ENCODE measurements at places on chromosomes 5 and 9. TPM values are rescaled to one million over a fixed set of nuclear protein-coding genes. Genes with fewer than 3 reads are reported as not detected.

Gene C9orf153
- 0.62 TPM for total RNA-seq

GRCh38 chr5:133290669-133291240 lies 238.9 kb downstream of the HSPA4 start:
- DNase-seq = no peak

- DNase-seq = no peak
These were observed 76.0 kb downstream of the CEMIP2 start for GRCh38 chr9:71692337-71692736.

DNA sequence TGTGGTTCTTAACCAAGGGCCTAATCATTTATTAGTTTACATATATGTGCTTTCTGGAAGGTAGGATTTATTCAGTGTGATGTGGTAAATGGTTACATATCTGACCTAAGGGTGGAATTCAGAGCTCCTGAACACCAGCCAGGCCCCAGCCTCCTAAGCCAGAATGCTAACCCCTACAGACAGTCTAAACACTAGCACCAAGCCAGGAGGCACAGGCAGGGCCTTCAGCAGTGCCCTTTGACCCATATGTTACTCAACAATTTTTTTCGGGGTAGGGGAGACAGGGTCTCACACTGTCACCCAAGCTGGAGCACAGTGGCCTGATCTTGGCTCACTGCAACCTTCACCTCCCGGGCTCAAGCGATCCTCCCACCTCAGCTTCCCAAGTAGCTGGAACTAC lies 40.3 kb downstream of the PRKACG start:
- no peak for DNase-seq

Gene NIM1K
- total RNA-seq = 9.0 TPM

Gene CORO2A
- 5.1 TPM for total RNA-seq

- no peak for DNase-seq
These were observed 12.4 kb downstream of the NACC2 start for GRCh38 chr9:136082496-136083361.

DNA sequence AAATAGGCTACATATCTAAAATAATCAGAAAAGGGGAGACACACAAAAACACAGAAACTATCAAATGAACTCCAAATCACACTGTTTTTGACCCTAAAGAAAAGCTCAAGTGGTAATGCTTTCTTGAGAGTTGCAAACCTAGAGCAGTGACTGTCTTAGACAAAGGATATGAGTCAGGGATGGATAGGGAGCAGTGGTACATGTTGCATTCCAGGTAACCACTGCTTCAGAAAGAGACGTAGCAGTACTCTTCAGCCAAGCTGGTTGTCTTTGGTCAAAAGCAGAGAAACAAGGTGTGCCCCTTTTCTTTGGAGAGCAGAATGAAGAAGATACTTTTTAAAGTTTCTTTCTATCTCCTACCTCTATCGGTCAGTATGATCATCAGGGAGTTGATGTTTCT lies 1003.6 kb downstream of the CDH9 start:
- no peak for DNase-seq

- no peak for DNase-seq
These were observed 275.0 kb downstream of the PLK2 start for GRCh38 chr5:58184910-58185309.

DNA sequence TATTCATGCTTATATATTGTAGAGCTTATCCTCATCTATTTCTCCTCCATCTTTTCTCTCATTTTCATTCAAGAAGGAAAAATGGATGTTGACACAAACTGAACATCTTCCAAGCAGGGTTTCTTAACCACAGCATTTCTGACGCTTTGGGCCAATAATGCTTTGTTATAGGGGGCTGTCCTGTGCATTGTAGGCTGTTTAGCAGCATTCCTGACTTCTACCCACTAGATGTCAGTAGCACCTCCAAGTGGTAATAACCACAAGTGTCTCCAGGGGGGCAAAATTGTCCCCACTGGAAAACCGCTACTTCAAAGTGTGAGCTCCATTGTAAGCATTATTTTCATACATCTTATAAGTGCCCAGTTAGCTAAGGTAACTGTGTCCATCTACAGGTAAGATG lies 2.6 kb upstream of the TXNDC8 start:
- no peak for DNase-seq

DNA sequence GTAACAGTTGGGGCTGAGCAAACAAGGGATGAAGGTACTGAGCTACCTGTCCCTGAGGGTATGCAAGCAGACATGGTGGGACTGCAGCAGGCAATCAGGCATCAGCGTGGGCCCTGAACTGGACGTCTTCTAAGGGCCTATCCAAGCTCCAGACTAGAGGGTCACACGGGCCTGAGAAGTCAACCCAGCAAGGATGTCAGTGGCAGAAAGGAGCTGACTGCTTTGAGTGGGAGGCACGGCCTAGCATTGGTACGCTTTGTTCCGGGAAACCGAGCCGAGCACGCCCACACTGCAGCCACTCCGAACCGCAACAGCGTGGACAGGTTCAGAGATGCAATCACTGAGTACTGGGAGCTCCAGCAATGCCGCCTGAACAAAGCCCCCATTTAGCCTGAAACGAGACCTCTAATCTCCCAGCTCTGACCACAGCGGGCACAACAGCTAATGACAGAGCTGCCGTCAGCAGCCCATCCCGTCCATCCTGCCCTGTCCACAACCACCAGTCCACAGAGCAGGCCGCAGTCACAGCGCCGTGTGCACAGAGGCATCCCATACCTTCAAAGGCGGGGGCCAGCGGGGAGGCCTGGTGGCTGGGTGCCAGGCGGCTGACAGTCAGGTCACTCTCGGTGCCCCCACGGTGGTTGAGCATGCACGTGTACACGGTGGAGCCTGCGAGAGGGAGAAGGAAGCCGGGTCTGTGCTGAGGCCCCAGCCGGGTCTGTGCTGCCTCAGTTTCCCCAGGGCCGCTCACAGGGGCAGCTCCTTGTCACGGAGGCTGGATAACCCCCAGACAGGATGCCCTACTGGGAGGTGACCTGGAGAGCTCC lies 44.2 kb downstream of the SARDH start:
- DNase-seq = peak; percentile 41

- DNase-seq = no peak
These were observed 134.7 kb downstream of the GADD45G start for GRCh38 chr9:89739511-89739910.

Gene ARL14EPL
- not detected for total RNA-seq

- no peak for DNase-seq
These were observed 6.6 kb downstream of the LHX2 start for GRCh38 chr9:124017929-124018729.

DNA sequence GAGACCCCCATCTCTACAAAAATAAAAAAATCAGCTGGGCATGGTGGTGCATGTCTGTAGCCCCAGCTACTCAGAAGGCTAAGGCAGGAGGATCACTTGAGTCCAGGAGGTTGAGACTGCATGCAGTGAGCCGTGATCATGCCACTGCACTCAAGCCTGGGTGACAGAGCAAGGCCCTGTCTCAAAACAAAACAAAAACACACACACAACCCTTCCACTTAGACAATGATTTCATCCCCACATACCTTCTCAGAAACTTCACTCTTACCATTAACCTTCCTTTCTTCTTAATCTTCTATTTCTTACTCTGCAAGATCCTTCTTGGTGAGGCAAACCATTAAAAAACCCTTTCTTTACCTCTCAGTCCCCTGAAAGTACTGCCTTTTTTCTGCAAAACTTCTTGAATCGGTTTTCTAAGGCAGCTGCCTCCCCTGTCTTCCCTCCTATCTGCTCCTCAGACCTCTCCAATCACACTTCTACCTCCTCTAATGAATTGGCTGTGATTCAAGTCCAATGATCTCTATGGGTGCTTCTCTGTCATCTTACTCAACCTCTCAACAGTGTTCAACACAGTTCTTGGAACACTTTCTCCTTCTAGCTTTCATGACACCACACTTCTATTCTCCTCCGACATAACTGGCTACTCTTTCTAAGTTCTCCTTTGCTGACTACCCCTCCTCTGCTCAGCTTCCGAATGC lies 47.3 kb downstream of the PFDN1 start:
- DNase-seq = no peak

DNA sequence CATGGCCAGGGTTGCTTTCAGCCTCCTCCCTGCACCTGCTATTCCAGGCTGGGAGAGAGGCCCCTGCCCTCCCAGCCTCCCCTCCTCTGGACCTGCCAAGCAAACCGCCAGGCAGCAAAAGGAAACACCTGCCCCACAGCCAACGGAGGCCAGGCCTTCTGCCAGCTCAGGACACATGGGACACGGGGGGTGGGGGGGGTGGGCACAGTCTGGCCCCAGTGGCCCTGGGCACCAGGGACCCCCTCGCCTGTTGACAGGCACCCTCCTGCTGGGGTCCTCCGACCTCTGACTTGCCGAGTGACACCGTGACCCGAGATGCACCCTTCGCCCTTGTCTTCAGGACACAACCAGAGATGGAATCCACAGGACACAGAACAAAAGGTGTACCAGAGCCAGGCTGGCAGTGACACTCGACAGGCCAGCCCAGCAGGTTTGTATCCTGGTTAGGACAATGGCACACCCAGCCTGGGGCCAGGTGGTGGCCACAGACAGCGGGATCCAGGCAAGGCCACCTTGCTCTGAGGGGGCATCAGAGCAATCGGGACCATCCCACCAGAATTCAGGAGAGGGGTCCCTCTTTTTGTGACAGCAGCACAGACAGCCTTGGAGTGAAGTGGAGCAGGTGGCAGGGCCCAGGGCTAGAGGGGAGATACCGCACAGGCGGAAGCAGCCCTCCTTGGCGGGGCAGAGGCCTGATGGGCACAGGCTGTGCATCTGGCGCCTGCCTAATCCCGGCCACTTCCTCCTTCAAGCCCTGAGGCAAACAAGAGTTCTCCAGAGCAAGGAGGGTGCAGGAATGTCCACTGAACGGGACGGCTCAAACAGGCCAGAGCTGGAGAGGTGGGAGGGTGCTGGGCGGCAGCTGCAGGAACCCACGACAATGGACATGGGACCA lies 1.3 kb upstream of the TMEM210 start:
- DNase-seq = no peak

Gene GRXCR2
- total RNA-seq = not detected

DNA sequence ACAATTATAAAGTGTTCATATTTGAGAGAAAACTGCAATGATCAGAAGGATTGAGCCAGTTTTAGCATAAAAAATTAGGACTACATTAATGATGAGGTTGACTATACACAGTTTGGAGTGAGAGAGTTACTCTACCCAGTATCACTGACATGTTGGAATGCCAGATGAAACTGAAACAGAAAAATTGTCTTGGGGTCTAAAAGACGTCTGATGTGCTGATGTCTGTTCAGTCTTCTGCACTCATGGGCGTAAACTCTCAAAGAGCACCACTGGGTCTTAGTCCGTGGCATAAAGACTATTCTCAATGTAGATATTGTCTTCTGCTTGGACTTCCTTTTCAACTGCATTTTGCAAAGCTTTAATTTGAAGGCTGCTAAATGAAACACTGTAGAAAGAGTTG lies 29.5 kb downstream of the HAVCR1 start:
- DNase-seq = no peak

- no peak for DNase-seq
These were observed 86.3 kb downstream of the NLN start for GRCh38 chr5:65808251-65808741.

DNA sequence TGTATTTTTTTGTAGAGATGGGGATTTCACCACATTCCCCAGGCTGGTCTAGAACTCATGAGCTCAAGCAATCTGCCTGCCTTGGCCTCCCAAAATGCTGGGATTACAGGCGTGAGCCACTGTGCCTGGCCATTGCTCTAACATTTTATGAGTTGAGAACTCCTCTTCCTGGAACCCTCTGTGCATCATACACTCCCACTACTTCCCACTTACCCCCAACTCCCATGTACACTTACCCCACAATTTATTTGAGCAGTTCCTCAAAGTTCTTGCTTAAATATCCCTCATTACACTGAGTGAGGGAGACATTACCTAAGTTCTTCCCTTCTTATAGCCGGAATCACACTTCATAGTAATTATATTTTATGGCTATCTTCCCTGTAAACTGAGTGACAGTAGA lies 42.9 kb upstream of the GALNT10 start:
- DNase-seq = no peak

DNA sequence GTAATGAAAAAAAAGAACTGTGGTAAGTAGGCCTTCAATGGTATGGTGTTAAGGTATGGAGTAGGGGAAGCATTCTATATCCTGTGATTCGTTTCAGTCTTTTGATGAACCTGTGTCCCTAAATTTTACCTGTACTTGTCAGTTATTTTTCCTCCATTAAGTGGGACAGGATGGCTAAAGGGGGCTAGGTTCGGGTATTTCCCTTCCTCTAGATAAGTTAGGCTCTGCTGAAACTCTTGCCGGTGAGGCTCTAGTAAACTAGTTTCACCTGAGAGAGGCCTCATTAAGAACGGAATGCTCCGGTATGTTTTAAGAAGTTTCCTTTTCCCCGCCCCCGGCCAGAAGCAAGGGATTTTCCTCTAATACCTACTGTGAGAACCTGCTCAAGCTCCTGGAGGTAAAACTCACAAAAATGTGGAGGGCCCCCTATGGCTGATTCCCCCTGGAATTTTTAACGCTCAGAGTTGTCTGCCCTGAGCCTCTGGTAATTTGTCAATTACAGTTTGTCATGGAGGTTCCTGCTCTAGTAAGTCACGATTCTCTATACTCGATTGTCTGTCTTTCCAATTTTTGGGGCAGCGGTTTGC lies 87.7 kb downstream of the MACIR start:
- DNase-seq = no peak

GRCh38 chr5:35813521-35813920 lies 43.2 kb upstream of the IL7R start:
- DNase-seq = no peak

DNA sequence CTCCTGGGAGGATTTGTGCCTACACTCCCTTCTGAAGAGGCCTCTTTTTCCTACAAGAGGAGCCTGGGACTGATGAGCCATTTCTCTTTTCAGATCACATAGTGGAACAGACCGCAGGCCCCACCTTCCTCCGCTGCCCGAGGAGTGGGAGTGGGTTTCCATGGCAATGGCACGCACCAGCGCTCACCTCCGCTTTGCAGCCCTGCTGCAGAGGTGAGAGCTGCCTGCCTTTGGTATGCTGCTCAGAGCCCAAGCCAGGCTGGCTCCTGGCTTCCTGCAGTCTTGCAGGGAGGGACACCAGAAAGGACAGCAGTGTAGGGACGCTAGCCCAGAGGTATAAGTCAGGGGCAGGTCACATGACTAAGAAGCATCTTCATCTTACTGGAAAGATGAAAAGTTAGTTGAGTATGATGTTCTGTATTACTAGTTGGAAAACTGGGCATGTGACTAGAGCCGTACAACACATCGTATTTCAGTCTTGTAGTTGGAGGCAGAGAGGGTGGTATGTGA lies 12.4 kb downstream of the PTTG1 start:
- peak; percentile 65 for DNase-seq

DNA sequence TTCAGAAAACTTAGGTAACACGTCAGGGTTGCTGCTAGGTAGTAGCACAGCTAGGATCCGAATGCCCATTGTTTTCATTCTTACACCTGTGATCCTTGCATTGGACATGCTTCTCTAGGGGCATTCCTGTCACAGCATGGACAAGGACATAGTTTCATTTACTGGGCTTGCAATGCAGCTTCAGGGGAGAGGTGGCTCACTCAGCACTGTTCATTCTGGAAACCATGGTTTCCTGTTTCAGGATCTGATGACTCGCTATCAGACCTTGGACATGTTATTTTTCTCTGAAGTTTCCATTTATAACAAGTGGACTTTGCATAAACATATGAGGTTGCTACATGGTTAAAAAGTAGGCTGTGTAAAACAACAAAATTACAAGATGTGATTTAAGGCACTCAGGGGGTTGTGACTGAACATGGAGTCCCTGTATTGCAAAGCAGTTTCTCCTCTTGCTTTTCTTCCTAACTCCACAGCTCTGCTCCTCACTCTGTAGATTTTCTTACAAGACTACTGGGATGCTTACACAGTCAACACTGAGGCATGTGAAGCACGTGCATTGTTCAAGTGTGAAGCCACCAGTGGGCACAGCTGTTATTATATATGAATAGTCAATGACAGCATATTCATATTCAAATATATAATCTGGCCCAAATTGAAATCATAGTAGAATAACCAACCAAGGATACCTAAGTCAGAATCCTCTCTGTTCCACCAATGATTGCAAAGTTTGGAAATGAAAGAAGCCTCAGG lies 66.1 kb upstream of the STK32A start:
- DNase-seq = no peak

Measured in occipital lobe (tissue), 3 donors.